Cortex of kidney (tissue), 1 donor: ENCODE measurements at places on chromosomes 5 and 9.

GRCh38 chr9:32294106-32294505 is 90.3 kb upstream of the ACO1 start:
- DNase-seq: no peak

GRCh38 chr5:166349046-166349445 is 1942.4 kb upstream of the WWC1 start:
- DNase-seq: no peak

- no peak for DNase-seq
Observed at GRCh38 chr9:83109296-83109695, 46.4 kb upstream of the RASEF start.

DNA sequence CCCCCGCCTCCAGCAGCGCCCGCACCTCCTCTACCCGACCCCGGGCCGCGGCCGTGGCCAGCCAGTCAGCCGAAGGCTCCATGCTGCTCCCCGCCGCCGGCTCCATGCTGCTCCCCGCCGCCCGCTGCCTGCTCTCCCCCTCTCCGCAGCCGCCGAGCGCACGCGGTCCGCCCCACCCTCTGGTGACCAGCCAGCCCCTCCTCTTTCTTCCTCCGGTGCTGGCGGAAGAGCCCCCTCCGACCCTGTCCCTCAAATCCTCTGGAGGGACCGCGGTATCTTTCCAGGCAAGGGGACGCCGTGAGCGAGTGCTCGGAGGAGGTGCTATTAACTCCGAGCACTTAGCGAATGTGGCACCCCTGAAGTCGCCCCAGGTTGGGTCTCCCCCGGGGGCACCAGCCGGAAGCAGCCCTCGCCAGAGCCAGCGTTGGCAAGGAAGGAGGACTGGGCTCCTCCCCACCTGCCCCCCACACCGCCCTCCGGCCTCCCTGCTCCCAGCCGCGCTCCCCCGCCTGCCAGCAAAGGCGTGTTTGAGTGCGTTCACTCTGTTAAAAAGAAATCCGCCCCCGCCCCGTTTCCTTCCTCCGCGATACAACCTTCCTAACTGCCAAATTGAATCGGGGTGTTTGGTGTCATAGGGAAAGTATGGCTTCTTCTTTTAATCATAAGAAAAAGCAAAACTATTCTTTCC is 19.3 kb downstream of the CDKN2A start:
- no peak for DNase-seq

- DNase-seq: no peak
Observed at GRCh38 chr5:160750938-160751657, 100.9 kb downstream of the ATP10B start.

GRCh38 chr9:36788534-36788933 is 215.8 kb downstream of the MELK start:
- no peak for DNase-seq

GRCh38 chr5:89572696-89573095 is 689.7 kb upstream of the MEF2C start:
- DNase-seq: no peak

DNA sequence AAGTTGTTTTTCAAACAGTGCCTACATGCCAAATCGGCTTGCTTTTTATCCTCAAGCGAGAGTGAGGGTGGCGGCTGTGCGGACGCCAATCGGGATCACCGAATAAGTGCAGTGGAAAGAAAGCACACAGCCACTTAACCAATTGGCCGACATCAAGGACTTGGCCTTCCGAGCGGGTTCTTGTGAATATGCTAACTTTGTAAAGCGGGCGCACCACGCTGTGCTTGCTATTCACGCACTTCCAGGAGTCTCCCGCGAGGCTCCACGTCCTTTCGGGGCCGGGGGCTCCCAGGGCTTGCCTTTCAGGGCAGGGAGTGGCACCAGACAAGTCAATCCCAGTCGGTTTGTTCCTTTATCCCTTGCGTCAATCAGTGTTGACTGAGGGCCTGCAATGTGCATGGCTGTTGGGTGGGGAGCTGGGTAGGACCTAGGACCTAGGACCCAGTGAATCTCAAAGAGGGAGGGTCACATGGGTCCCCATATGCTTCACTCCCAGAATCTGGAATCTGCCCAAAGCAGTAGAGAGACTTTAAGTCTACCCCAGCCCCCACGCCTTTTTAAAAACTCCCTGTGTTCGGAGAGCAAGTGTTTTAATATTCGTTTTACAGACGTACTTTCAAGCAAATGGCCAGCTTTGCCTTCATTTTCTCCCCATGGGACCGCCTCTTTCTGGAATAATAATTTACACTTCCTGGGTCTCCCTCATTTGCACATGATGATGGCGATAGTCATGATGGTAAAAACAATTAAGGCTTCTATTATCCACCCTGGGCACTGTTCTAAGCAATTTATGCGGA is 2.0 kb upstream of the GCNT4 start:
- no peak for DNase-seq

GRCh38 chr5:153447534-153447933 is 42.9 kb upstream of the GRIA1 start:
- no peak for DNase-seq

DNA sequence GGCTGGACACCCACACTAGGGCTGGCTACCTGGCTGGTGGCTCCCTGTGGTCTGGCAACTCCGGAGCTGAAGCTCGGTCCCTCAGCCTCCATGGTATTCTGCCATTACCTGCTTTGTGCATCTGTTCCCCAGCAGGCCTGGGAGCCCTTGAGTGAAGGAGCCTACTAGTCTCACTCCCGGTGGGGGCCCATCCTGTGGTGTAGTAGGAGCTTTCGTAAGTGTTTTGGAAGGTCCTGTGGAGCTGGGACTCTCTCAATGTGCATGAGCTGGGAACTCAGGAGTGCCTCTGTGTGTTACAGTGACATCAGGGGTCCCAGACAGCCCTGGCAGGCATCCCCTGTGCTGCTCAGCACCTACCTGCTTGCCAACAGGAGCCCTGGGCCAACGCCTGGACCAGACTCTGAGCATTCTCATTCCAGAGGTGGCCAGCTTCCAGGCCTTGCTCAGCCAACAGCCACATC is 267.1 kb downstream of the GADD45G start:
- DNase-seq: no peak

GRCh38 chr9:120925535-120926396 is 830 bp downstream of the TRAF1 start:
- DNase-seq: no peak

GRCh38 chr5:35869685-35870277 is 13.1 kb downstream of the IL7R start:
- no peak for DNase-seq

DNA sequence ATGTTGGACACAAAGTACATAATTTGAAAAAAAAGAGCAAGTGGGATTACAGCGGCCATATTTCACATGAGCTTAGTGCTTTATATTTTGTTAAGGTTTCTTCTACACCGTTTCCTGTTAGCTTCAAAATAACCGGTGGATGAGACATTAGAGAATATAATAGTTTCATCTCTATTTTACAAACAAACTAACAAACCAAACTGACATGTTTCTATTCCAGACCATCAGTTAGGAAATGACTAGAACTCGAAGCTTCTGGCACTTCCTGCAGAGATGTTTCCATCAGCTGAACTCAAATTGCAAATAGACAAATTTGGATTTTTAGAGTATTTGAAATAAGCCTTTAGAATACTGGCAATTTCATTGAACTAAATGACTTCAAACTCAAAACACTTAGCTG is 86.5 kb downstream of the MTRR start:
- no peak for DNase-seq

DNA sequence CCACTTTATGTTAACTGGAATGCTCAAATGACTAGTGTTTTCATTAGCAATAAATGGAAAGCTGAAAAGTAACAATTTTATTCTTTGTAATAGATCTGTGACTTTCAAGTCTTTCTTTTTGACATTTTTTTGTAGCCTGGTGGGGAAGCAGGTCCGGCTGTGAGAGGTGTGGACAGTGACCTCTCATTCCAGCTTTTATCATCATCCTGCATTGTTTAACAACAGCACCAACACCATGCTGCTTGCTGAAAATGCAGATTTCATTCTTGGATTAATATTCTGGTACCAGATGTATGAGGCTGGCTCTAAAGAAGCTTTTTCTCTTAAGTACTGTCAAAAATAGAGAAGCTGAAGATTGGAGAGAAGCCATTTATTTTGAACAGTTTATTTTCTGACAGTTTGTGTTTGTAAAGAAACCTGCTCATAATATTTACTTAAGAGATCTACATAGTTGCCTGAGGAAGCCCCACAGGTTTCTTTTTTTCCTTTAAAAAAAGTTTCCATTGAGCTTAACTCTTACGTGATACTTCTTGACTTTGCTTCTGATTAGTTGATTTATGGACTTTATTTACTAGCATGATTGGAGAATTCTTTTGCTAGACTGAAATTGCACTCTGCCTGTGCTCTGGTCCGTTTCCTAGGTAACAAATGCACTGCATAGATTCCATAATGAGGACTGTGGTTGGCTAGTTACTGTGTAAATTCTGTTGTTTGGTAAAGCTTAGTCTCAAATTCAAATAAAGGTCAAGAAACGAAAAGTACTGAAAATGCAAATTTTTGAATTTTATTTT is 3.4 kb downstream of the KIAA1958 start:
- DNase-seq: no peak
